Endothelial cell of coronary artery (primary cell): ENCODE measurements at places on chromosomes 16 and 17. TPM values are rescaled to one million over a fixed set of nuclear protein-coding genes. Genes with fewer than 3 reads are reported as not detected.

CASKIN1 gene
- total RNA-seq, result 0.19 and 0.54 TPM in 2 replicates

KRTAP9-2 gene
- total RNA-seq, result not detected in 2 replicates

KRTAP4-6 gene
- not detected in 2 replicates for total RNA-seq

CEMP1 gene
- not detected in 2 replicates for total RNA-seq

FBF1 gene
- total RNA-seq, result 6.9 and 8.4 TPM in 2 replicates

KRTAP4-4 gene
- total RNA-seq, result not detected in 2 replicates

TOX3 gene
- not detected in 2 replicates for total RNA-seq

ASPHD1 gene
- 1.2 and 2.4 TPM in 2 replicates for total RNA-seq

KSR1 gene
- total RNA-seq, result 14.9 and 27.5 TPM in 2 replicates

STX1B gene
- total RNA-seq, result under 0.01 TPM in 2 replicates

MT1M gene
- total RNA-seq, result 2.2 and 5.2 TPM in 2 replicates

CHD9NB gene
- 1.1 and 1.8 TPM in 2 replicates for total RNA-seq

VAT1 gene
- total RNA-seq, result 228 and 254 TPM in 2 replicates

EFCAB13 gene
- 4.0 and 6.0 TPM in 2 replicates for total RNA-seq

CYB561 gene
- total RNA-seq, result 15.7 and 25.3 TPM in 2 replicates

SLC13A5 gene
- not detected in 2 replicates for total RNA-seq

SEZ6 gene
- total RNA-seq, result not detected in 2 replicates

WSCD1 gene
- total RNA-seq, result 45.8 and 71.0 TPM in 2 replicates

CCDC200 gene
- not detected in 2 replicates for total RNA-seq

SLC52A1 gene
- under 0.01 and 0.09 TPM in 2 replicates for total RNA-seq

ABCA9 gene
- total RNA-seq, result 2.4 and 4.4 TPM in 2 replicates

KRT9 gene
- not detected in 2 replicates for total RNA-seq

HSD17B1 gene
- 0.63 and 2.8 TPM in 2 replicates for total RNA-seq

FBXL16 gene
- total RNA-seq, result under 0.01 and 0.18 TPM in 2 replicates

CA4 gene
- 0.27 TPM in 1 of 2 replicates, not detected in the other for total RNA-seq

ZACN gene
- total RNA-seq, result not detected in 2 replicates

SLC6A2 gene
- total RNA-seq, result not detected in 2 replicates

SLC22A31 gene
- total RNA-seq, result 0.18 TPM in 1 of 2 replicates, not detected in the other

NPB gene
- total RNA-seq, result 0.27 and 0.28 TPM in 2 replicates

MYH2 gene
- total RNA-seq, result not detected in 2 replicates

NOG gene
- total RNA-seq, result 3.2 and 4.4 TPM in 2 replicates

ZSCAN10 gene
- total RNA-seq, result 0.19 TPM in 1 of 2 replicates, not detected in the other

ABCC12 gene
- not detected in 2 replicates for total RNA-seq

ABCA10 gene
- total RNA-seq, result 0.72 and 0.75 TPM in 2 replicates

CTRB2 gene
- not detected in 2 replicates for total RNA-seq

MPP3 gene
- 7.9 and 11.6 TPM in 2 replicates for total RNA-seq

SPEM2 gene
- total RNA-seq, result not detected in 2 replicates

GAS2L2 gene
- total RNA-seq, result under 0.01 TPM in 1 of 2 replicates, not detected in the other

TMC6 gene
- 21.4 and 22.9 TPM in 2 replicates for total RNA-seq

ZNF750 gene
- 0.09 TPM in 2 replicates for total RNA-seq

ENPP7 gene
- not detected in 2 replicates for total RNA-seq

HOXB1 gene
- total RNA-seq, result not detected in 2 replicates

ZNF764 gene
- 3.1 and 3.7 TPM in 2 replicates for total RNA-seq

ITGAD gene
- total RNA-seq, result not detected in 2 replicates

MAPT gene
- total RNA-seq, result 0.09 and 0.19 TPM in 2 replicates

SUPT6H gene
- 43.0 and 53.9 TPM in 2 replicates for total RNA-seq

CRHR1 gene
- total RNA-seq, result not detected in 2 replicates

NAGS gene
- 1.3 and 6.4 TPM in 2 replicates for total RNA-seq

PRAC2 gene
- total RNA-seq, result not detected in 2 replicates

BRIP1 gene
- 5.1 and 6.4 TPM in 2 replicates for total RNA-seq

KREMEN2 gene
- not detected in 2 replicates for total RNA-seq

C17orf100 gene
- 0.18 and 0.38 TPM in 2 replicates for total RNA-seq

CMTM1 gene
- 2.4 and 2.5 TPM in 2 replicates for total RNA-seq
